ENCODE measurements at places on chromosomes 4 and X.

DNA sequence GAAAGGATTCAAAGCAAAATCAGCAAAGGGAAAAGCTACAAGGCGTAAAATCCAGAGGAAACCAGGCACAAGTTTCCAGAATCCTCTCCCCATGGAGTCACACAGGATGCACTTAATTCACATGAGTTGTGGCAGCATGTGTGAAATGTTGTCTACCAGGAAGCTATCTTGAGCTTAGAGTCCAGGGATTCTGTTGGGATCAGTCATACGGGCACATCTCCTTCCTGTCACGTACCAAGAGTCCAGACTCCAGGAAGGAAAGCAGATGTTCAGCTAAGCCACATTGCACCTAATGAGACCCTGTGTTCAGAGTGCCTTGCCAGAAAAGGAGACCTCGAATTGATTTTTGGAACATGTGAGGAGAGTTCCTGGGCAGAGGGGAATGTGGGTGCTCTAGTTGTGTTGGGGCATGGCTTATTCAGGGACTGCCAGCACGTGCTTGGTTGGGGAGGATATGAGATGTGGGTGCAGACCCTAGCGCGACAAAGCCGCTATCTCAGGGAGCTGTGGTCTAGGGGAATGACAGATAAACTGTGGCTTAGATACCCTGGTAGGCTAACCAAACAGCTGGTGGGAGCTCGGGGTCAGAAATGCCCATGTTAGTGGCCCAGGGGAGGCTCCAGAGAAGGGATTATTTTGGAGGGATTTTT is 70.0 kb downstream of the EVC start:
- DNase-seq, result no peak

DNA sequence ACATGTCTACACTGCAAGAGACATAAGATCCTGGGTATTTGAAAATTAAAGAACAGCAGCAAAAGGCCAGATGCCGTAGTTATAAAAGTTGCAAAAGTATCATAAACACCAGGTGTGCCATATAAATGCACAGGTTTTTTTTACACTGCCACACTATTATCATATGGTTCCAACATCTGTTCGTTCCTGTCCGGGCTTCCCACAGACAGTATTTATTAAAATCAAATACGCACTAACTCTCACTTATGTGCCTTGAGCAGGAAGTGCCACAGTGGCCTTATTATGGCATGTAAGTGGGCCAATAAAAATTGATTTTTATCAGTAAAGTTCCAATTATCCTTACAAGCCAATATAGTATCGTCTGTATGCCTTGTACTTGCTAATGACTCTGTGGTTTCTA is 873.2 kb downstream of the RPA4 start:
- DNase-seq, result no peak

- DNase-seq, result no peak
Measured at GRCh38 chrX:137574102-137574783, 8.3 kb downstream of the ZIC3 start.

GRCh38 chr4:101886826-101887225 is 96.3 kb downstream of the BANK1 start:
- DNase-seq, result no peak

DNA sequence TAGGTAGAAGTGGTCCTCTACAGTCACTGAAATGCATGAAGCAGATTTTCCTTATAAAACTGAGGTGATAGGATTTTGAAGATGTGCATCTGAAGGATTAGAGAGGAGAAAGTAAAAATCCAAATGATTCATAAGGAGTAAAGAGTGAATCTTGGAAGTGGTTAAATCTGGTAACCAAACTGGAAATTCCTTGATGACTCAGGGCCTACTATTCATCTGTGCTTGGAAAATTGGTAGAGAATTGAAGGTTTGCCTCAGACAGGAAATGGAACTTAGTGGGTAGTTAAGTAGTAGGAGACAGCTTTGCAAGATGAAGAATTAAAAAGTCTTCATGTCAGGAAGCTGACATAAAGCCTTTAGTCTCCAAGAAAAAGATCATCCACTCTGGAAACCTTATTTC is 368.9 kb upstream of the CTSO start:
- no peak for DNase-seq

GRCh38 chrX:427812-428725 is 41.4 kb upstream of the PPP2R3B start:
- DNase-seq, result no peak

DNA sequence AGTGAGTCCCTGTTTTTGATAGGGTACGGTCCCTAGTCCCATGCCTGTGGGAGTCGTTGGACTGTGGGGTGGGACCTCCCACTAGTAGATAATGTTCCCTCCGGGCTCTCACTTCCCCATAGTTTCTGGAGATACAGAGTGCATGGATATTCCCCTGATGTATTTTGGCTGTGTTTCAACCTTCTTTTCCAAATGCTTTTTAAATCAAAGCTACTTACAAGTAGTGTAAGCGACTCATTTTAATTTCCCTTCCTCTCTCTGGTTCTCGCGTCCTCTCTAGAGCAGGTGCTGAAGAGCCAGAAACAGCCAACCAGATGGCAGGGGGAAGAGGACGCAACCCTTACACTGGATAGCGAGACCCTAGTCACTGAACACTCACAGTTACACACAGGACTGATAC is 79.2 kb downstream of the ZNF827 start:
- no peak for DNase-seq

DNA sequence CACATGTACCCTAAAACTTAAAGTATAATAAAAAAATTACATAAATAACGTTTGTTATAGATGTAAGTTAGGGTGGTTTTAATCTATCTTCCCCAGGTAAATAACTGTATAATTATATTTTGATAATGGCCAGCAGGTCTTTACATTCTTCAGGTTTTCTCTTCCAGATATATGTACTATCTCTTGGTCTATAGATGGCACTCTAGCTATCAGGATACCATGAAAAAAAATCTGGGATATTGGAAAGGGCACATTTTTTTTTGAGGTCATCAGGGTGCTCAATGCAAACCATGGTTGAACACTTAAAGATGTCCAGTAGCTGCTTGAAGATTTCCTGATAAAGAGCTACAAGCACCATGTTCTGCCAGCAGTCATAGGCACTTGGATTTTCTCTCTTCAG is 15.6 kb upstream of the ADH4 start:
- no peak for DNase-seq

DNA sequence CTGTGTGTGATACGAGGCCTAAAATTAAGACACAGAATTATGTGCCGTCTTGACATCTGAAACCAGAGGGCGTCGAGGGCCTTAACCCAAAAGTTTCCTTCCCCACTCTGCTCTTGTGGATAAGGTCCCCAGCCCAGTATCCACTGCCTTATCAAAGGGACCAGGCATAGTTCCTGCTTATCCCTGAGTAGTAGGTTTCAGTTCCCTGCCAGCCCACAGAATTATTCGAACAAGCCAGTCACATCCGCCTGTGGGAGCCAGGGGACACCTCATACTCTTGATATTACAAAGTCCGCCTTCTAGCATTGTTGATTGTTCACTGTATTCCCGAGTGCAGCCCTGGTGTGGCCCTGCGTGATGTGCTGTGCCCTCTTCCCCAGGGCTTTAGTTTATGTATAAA is 5.4 kb upstream of the MMRN1 start:
- no peak for DNase-seq
